NCI-H1930 (cell line): ENCODE measurements at places on chromosomes 11 and 22.

GRCh38 chr22:20532256-20532993 is 25.0 kb downstream of the MED15 start:
- DNase-seq: no peak

GRCh38 chr11:123434911-123435310 is 4.8 kb downstream of the GRAMD1B start:
- no peak for DNase-seq

- no peak for DNase-seq
Measured at GRCh38 chr11:97871816-97872215, 1148.9 kb upstream of the CNTN5 start.

GRCh38 chr11:15072551-15073143 is 746 bp upstream of the CALCB start:
- no peak for DNase-seq

DNA sequence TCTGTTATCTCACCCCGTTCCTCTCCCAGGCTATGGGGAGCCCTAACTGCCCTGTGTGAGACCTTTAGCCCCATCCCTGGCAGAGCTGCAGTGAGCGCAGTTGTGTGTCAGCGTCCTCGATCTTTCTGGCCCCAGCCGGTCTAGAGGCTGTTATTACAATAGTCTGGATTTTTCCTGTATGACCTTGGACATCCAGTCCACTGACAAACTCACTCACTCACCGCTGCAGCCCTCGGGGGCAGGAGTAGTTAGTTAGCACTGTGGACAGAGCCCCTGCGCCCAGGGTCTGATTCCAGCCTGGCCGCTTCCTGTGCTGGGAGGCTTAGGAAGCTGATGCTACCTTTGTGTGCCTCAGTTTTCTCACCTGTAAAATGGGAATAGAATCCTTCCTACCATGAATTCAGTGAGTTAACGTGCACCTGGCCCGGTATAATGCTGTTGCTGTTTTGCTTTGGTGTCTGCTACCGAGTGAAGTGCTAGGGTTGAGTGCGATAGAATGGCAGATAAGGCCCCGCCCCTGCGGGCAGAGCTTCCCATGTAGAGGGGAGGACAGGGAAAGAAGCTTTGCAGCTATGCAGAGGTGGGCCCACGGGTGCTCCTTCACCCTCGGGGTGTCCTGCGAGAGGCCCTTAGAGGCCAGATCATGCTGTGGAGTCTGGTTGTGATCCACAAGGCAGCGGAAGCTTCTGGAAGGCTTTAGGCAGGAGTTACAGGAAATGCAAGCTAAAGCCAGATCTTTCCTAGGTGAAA is 3.0 kb downstream of the LRP5 start:
- DNase-seq: no peak

DNA sequence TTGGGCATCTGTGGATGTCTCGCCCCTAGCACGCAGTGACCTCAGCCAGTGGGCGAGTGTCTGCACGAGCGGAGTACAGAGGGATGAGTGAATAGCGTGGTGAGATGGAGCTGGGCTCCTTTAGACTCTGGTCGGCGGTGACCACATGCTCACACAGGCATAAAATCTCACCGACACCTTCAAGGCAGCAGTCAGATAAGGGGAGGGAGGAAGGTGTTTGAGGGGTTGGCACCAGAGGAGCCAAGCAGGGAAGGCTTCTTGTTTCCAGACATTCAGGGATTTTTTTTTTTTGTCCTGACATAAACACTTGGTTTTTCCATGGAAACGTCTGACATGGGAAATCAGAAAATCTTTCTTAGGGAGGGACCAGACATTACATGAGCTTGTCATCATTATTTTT is 35.8 kb downstream of the GRIK4 start:
- no peak for DNase-seq

DNA sequence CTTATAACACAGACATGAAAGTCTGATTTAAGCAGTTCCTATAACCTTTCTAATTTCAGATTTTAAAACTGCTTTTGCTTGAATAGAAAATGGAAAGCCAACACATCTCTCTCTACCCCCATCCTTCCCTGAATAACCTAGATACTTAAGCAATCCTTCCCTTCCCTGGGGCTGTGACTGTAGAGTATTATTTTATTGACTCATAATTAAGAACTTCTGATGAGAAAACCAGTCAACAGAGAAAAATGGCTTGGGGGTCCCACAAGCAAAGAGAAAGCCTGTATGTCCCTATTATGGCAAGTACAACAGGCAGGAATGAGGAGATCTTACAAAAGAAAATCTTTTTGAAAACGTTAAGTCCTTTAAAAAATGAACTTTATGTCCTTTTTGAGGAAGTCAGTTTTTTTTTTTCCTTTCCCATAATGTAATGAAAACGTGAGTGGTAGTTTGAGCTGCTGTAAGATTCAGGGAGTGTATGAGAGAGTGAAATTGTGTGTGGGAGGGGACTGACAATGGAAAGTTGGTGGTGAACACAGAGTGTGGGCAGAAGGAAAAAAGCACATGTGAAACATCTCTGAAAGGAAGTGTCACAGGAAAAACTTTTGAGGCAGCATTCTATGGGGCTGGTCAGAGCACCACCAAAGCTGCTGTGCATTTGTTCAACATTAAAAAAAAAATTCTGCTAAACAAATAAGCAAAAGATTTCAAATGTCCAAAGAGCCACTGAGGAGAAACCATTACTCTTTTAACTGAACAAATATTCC is 154.6 kb downstream of the MAML2 start:
- DNase-seq: no peak

- no peak for DNase-seq
Measured at GRCh38 chr22:47375621-47376321, 613.3 kb downstream of the TBC1D22A start.

DNA sequence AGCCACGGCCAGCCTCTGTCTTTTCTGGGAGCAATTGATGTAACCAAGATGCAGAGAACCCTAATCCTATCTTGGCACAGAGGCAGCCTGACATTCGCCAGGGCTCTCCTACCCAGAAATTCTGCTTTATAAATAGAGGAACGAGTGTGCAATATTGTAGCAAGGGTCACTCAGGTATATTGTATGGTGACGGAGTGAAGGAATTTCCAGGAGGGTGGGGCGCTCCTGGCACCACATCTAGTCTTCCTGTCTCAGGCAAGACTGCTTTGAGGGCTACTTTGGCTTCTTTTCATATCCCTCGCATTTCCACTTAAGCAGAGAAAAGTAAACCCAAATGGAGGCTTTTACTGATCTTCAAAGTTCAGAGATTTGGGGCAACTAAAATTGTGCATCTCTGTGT is 114.4 kb downstream of the BARX2 start:
- DNase-seq: no peak

- no peak for DNase-seq
Measured at GRCh38 chr22:46137218-46137766, 13.0 kb upstream of the PPARA start.

GRCh38 chr11:73330569-73331093 is 22.6 kb downstream of the ARHGEF17 start:
- DNase-seq: no peak

DNA sequence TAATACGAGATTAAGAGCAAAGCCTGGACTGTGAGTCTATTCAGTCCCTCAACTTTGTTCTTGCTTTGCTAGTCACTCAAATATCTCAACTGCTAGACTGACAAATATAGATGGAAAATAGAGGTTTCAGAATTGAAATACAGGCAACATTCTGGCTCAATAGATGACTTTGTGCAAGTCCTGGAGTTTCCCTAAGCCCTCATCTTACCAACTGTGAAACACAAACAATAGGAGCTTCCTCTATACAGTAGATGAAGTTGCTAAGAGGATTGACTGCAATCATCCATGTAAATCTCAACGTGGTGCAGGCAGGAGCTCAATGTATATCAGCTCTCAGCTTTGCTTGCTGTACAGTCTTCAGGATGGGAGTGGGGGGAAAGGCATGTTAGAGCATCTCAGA is 6.2 kb upstream of the MPEG1 start:
- no peak for DNase-seq

DNA sequence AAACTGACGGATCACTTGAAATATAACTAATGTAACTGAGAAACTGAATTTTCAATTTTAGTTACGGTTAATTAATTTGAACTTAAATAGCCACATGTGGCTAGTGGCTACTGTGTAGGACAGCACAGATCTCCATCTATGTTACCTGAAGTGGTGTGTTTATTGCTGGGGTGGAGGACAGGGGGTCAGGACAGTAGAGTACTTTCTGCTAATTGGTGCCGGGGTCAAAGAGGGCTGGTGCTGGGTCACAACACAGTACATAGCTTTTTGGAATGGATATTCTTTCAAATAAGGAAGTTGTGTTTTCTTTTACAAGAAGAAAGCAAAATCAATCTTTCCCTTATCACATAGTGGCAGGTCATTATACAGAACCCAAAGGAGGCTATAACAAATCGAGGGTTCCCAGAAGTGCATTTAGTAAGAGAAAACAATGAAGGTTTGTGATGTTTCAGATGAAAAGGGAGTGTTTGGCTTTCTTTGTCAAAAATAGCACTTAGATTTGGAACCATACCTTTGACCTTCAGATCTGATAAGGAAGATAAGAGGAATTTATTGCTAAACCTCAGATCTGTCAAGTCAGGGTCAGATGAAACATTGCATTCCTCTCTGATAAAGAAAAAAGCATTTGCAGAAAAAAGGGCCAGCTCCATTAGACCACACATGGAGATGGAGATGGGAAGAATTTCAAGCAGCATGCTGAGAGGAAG is 384.5 kb downstream of the AASDHPPT start:
- no peak for DNase-seq

GRCh38 chr22:45524157-45524556 is 21.5 kb downstream of the FBLN1 start:
- DNase-seq: no peak

DNA sequence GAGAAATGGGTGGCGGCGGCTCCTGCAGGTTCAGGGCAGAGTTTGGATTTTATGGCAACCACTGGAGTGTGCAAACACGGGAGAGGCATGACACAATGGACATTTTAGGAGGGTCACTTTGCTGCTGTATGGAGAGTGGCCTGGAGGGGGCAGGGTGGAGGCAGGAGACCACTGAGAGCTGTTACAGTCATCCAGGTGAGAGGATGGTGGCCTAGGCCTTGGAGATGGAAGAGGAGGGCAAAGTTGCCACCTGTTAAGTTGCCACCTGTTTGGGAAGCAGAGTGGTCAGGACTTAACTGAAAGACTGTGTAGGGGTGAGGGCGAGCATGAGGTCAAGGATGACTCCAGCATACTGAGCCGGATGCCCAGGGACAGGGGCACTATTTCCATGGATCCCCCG is 2.3 kb upstream of the RAD9A start:
- DNase-seq: no peak

DNA sequence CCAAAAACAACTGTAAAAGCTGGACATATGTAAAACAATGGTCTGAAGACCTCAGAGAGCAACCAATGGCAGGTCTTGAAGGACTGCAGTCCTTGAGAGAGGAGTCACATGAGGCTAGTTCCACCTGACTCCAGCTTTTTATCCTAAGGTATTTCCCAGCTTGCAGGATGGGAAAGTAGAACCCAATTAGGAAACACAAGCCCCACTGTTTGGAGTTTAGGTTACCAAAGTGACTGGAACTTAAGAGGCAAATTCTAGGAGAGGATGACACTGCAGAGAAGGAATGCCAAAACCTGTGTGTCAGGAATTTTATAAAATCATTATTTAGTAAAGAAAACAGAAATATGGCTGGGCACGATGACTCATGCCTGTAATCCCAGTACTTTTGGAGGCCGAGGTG is 18.4 kb downstream of the OR2AT4 start:
- no peak for DNase-seq

DNA sequence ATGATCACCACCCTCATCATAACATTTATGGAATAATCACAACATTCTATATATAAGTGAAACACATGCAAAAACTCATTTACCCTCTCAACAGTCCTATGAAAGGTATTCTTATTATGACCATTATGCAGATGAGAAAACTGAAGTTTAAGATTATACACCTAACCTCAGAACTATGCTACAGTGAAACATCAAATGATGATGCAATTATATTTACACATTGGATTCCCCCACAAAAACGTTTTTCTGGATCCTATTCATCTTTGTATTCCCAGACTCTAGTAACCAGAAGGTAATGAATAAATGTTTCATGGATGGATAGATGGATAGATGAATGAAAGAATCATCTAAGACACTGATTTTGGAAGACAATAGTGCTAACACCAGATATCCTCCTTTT is 54.8 kb downstream of the TCP11L1 start:
- DNase-seq: no peak

DNA sequence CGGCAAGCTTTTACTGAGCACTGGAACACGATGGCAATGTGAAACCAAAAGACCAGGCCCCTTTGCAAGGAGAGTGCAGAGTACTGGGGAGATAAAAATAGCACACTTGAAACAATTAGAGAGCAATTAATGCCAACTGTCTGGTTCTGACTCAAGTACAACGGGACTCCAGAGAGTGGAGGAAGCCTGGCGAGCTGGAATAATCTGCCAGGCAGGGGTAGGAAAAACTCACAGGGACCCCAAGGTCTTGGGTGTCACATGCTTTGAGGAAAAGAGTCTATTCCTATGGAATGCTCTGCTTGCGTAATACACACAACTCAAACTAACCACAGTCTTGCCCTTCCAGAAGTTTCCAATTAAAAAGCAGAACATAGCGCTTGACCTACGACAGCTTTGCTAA is 113.0 kb upstream of the CLMP start:
- DNase-seq: no peak

DNA sequence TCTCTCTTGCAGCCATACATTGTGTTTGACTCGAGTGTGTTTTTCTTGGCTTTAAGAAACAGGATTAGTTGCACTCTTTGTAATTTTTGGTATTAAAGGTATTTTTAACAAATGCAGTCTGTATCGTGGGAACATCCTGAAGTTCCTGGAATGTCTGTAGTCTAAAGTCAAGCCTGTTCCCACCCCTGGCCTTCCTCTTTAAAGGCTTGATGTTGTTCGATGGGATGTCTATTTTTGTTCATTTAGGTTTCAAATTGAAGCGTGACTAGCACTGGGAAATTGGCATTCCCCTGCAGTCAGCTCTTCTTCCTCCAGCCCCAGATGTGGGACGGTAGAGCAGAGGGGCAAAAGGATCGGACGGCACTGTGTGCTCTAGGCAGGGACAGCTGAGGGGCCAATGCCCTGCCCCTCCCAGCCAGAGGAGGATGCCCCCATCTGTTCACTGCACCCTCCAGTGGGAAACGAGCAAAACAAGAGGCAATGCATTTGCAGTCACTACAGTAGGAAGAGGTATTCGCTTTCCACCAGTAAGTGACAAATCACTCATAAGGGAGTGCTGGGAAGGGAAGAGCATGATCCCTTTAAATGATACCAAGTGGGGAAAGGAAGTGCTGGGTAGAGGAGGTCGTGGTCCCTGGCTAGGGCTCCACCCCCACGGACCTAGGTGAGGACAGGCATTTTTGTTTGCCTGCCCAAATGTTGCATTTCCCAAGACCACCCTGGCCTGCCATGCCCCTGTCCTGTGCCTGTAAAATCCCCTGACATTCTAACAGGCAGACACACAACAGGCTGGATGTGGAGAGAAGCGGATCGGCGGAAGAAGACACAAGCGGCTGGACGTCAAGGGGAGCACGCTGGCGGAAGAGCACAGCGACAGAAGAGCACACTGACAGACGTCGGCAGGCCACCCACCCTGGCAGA is 47.4 kb upstream of the SEPTIN5 start:
- DNase-seq: no peak

GRCh38 chr11:129739339-129739738 is 76.3 kb upstream of the TMEM45B start:
- DNase-seq: no peak
